Fibroblast of skin of left biceps (primary cell): ENCODE measurements at places on chromosomes 12 and 14.

- no peak for DNase-seq
These were observed 111.0 kb upstream of the NCOR2 start for GRCh38 chr12:124678421-124678893.

DNA sequence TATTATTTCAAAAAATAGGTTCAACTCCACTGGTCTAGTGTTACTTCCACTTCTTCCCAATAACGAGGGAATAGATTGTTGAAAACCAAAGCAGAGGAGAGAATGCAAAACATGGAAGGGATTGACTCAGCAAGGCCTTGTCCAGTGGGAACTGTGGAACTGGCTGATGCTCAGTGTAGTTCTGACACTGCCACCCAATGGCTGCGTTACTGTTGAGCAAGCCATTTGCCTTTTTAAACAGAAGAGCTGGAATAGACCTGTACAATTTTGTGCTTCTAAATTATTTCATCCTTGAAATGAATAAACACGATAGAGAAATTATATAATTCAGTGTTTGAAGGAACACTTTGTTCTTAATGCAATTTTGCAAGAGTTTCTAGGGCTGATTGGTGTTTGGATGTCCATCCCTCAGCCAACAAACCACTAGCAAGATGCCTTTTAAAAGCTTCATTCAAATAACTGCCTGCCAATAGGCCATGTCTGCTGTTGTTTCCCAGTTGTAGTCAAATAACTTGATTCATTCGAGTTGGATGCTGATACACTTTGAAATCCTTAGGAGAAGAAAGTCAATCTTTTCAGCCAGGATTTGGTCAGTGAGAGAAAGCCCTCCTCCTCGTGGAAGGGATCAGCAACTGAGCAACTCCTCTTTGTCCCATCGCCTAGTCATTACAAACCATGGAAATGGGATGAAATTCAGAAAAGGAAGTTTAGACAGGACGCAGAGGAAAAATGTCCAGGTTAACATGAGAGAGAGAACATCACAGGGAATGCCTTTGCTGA is 7.3 kb upstream of the MGP start:
- DNase-seq: no peak

DNA sequence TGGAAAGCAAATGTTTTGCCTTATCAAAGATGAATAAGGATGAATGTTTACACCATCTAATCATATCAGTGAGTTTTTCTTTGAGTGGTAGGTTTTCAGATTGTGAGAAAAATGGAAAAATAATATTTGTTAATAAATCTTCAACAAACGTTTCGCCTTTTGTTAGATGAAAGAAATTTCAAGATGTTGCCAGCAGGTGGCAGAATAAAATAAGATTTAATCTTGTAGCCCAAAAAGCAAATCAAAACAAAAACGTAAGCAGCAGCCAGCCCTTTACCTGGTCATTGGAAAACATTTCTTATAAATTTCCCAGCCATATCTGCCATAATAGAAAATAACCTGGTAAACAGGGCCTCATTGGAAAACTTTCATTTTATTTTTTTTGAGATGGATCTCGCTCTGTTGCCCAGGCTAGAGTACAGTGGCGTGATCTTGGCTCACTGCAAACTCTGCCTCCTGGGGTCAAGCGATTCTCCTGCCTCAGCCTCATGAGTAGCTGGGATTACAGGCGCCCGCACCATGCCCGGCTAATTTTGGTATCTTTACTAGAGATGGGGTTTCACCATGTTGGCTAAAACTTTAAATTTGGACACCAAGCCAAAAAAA is 15.4 kb upstream of the TMEM120B start:
- DNase-seq: no peak

- DNase-seq: no peak
These were observed 950.6 kb downstream of the GALC start for GRCh38 chr14:87042354-87042753.

- DNase-seq: no peak
These were observed 74.2 kb downstream of the SMOC1 start for GRCh38 chr14:69953266-69953915.

DNA sequence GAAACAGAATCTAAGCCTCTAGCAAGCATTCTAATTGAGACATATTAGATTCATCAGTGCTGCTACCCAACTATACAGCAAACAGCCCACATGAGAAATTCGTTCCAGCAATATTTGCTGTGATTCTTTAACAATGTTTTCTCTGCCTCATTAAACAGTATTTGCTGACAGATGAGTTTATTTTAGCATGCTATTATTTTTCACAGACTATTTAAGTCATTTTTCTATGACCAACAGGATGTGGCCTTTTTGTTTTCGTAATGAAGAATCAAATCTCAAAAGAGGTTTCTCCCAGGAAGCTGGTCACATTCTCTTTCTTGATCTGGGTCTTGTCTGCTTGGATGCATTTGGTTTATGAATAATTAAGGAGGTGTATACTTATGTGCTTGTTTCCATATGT is 23.2 kb upstream of the SERPINA12 start:
- no peak for DNase-seq

GRCh38 chr12:101619026-101619786 is 24.4 kb downstream of the MYBPC1 start:
- no peak for DNase-seq

- no peak for DNase-seq
These were observed 48.2 kb upstream of the DCN start for GRCh38 chr12:91230841-91231240.

GRCh38 chr12:119627686-119628085 is 34.1 kb downstream of the TMEM233 start:
- no peak for DNase-seq

- DNase-seq: no peak
These were observed 671 bp downstream of the SPTB start for GRCh38 chr14:64878837-64879634.

DNA sequence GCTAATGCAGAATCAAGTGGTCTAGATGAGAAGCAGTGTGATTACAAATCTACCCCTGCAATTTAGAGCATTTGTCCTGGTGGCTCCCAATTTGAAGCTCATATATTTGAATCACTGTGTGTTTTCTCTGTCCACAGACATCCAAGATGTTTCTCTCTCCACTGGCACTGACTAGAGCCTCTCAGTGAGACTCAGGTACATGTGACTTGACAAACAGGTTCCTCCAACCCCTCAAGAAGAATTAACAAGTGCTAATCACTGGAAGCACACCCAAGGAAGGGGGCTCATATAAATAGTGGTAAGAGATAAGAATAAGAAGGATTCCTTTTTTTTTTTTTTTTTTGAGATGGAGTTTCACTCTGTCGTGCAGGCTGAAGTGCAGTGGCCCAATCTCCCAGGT is 20.5 kb downstream of the OR10G2 start:
- DNase-seq: no peak

DNA sequence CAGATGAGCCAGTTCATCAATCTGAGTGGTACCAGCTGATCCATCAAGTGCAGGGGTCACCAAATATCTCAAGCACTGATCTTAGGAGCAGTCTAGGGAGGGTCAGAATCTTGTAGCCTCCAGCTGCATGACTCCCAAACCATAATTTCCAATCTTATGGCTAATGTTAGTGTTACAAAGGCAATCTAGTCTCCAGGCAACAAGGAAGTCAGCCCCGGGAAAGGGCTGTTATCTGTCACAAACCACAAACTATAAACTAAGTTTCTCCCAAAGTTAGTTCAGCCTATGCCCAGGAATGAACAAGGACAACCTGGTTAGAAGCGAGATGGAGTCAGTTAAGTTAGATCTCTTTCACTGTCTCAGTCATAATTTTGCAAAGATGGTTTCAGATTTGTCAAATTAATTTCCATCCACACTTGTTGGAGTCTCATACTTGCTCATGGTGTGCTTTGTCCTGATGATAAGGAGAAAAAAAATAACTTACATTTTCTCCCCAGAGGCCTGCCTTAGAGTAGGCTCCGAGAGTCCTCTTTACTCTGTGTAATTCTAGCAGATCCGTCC is 3.9 kb upstream of the ABHD4 start:
- DNase-seq: no peak

DNA sequence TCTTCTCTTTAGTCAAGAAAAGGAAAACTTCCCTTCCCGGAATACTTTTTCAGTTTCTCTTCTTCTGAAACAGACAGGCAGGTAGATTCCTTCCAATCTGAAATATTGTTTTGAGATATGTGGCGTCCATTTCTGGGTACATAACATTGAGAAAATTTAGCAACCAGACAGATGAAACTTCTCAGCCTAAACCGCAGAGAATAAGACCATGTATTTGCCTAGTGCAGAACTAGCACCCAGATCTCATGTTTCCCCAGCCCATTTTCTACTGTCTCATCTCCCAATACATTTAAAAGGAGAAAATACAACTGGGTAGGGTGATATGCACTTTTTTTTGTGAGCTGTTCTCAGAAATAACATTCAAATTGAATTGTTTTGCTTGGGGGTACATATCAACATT is 6.4 kb downstream of the AVPR1A start:
- no peak for DNase-seq

GRCh38 chr12:72077111-72077820 is 138.6 kb downstream of the TPH2 start:
- DNase-seq: no peak

- DNase-seq: no peak
These were observed 107.0 kb downstream of the TSHR start for GRCh38 chr14:81062380-81062779.

- DNase-seq: no peak
These were observed 76.4 kb downstream of the IFNG-AS1 start for GRCh38 chr12:68065687-68066086.

DNA sequence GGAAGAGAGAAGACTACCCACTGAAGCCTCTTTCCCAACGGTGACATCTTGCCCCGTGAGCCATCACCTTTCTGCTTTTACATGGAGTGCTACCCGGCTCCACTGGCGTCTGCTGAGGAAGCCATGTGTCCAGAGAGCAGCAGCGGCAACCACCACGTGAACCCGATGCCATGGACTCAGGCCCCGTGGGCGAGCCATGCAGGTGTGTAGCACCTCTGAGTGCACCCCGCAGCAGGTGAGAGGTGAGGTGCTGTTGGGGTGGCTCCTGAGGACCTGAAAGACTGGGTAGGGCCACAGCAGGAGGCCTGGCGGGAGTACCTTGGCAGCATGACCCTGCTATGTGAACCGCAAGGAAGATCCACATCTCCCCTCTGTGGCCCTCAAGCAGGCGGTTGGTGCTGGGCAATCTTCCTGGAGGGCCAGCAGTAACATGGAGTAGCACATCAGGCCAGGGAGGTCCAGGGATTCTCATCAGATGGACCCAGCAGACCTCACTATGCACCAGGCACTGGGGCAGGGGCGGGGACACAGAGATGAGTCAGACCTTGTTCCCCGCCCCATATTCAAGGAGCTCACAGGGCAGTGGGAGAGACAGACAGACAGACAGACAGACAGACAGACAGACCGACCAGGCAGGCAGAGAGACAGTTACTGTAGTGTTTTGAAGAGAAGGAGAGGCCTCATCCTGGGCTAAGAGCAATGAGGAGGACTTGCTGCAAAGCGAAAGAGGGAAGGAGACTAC is 129.6 kb downstream of the PAPOLA start:
- DNase-seq: no peak

- DNase-seq: no peak
These were observed 73.4 kb upstream of the DDHD1 start for GRCh38 chr14:53226553-53226952.

DNA sequence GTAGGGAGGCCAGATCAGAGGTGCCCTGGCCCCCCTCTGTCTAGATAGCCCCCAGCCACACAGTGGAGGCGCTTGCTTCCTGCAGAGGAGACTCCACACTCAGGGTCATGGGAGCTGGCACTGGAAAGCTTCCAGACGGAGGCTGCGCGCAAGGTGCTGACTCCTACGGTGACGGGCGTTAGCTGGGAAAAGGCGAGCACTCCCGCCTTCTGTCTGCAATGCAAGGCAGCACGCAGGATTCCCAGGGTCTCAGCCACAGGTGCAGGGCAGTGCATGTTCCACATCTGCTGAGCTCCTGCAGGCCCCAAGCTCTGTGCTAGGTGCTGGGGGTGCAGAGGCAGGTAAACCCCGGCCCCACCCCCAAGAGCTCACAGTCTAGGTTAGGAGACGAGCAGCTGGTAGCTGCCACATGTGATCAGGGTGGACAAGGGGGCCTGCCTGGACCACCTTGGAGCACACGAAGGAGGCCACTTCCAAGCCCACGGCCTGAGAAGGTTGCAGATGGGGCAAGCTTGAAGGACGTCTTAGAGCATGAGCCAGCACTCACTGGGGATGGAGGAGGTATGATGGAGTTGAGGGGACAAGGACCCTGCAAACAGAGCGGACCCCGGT is 310.9 kb upstream of the DIO3 start:
- no peak for DNase-seq
